Naive B cell (primary cell): ENCODE measurements at places on chromosomes 6 and 20.

- DNase-seq = no peak
Measured at GRCh38 chr6:33746036-33746600, 587 bp downstream of the IP6K3 start.

GRCh38 chr6:152099446-152100182 lies 292.1 kb downstream of the ESR1 start:
- DNase-seq = no peak

DNA sequence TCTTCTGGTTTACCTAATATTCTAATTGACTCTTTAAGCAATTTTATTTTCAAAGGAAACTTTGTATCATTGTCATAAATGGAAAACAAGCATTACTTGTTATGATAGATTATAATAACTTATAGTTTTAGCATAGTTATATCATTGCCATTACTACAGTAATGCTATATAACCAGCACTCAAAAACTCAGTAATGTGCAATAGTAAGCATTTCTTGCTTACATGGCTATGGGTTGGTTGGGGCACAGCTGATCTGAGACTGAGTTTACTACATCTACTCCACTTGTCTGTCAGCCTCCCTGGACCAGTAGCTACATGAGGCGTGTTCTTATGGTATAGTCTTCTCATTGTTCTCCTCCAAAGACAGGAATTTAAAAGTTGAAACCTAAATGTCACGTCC lies 1085.6 kb upstream of the FLRT3 start:
- DNase-seq = no peak

GRCh38 chr6:290111-290922 lies 2.0 kb upstream of the DUSP22 start:
- DNase-seq = peak; percentile 47

GRCh38 chr6:169165561-169166300 lies 87.9 kb downstream of the THBS2 start:
- no peak for DNase-seq

- no peak for DNase-seq
Measured at GRCh38 chr20:49529470-49529869, 38.5 kb downstream of the PTGIS start.

DNA sequence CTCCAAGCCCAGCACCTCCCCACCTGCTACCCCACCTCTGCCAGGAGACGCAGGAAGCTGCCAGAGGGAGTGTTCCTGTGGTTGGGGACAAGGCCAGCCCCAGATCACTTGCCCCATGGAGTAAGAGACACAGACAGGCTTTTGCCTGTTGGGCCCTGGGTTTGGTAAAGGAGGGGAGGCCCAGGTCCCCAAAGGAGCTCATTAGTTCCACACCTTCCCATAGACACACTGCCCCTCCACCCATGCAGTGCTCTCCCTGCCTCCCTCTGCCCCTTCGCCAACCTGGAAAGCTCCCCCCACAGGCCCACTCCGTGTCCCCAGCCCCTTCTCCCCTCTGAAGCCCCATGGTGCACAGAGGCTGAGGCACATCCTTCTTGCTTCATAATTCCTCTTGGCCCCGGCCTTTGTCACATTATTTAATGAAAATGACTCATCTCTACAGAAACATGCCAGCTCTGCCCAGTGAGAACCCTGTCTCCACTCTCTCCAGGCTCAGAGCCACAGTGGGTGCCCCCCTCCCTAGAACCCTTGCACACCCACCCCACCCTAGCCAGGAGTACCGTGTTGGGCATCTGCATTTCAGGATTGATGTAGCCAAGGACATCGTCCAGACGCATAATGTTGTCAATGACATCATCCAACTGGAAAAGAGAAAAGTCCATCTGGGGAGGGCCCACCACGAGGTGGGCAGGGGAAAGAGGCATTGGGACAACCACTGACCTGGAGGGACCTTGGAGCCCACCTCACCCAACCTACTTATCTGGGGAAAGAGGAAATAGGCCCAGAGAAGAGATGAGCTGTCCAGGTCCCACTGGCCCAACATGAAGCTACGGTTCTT lies 46.0 kb downstream of the TFEB start:
- DNase-seq = no peak

GRCh38 chr6:48744948-48745347 lies 634.0 kb upstream of the PTCHD4 start:
- DNase-seq = no peak

DNA sequence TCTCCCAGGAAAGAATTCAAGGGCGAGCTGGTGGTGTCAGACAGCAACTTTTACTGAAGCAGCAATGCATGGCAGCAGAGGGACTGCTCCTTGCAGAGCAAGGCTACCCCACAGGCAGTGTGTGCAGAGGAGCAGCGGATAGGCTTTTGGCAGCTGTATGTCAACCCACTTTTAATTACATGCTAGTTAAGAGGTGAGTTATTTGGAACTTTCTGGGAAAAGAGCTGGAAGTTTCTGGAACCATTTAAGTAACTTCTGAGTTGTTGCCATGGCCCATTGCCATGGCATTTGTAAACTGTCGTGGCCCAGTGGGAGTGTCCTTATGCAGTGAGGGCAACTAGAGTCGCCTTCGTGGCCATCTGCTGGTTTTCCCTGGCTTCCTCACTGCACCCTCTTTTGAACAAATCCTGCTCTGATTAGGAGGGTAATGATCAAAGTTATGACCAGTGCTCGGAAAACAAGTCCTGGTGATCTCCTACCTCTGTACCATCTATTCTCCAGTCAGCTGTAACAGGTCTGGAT lies 34.0 kb downstream of the BPIFB4 start:
- DNase-seq = no peak

- DNase-seq = no peak
Measured at GRCh38 chr6:40426346-40427066, 160.7 kb downstream of the LRFN2 start.

DNA sequence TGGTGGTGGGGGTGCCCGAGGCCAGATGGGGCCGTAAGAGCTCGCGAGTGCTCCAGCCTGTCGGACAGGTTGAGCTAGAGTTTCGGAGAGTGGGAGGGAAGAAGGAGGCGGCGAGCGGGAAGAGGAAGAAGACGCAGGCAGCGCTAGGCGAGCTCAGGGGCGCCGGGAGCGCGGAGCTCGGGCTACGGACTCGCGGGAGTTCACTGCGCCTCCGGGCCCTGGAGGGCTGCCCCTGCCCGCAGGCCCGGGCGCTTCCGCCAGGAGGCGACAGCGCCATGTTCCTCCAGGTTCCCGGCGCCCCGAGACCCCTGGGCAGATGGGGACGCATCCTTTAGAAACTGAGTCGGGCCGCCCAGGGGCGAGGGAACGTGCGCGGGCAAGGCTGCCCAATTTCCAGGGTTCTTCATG lies 984 bp downstream of the TFAP2C start:
- DNase-seq = no peak

DNA sequence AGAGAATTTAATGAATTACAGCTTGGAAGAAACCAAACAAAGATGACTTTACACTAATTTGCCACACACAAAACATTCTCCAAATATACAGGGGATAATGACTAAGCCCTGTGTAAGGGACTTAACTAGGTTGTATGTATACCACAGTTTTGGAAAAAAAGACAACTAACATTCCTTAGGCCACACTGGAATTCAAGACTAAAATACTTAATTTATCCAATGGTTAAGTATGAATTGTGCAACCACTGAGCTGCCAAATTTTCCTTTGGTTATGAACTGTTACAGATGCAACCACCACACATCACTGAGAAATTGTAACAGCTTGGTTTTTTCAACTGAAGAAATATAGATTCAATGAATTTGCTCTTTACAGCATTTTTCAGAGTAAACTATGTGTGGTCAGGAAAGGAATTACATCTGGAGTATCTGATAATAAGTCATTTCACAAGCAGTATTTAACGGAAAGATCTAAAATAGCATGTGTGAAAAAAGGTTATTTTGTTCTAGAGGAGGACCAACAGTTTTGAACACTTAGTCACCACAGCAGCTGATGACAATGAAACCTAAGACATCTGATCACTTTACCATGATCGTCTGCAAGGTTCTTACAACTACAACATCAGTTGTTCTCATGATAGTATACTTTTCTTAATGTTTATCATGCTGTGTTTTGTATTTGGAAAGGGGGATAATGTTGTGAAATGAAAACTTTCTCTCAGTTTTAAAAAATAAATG lies 318.8 kb downstream of the BCKDHB start:
- no peak for DNase-seq

DNA sequence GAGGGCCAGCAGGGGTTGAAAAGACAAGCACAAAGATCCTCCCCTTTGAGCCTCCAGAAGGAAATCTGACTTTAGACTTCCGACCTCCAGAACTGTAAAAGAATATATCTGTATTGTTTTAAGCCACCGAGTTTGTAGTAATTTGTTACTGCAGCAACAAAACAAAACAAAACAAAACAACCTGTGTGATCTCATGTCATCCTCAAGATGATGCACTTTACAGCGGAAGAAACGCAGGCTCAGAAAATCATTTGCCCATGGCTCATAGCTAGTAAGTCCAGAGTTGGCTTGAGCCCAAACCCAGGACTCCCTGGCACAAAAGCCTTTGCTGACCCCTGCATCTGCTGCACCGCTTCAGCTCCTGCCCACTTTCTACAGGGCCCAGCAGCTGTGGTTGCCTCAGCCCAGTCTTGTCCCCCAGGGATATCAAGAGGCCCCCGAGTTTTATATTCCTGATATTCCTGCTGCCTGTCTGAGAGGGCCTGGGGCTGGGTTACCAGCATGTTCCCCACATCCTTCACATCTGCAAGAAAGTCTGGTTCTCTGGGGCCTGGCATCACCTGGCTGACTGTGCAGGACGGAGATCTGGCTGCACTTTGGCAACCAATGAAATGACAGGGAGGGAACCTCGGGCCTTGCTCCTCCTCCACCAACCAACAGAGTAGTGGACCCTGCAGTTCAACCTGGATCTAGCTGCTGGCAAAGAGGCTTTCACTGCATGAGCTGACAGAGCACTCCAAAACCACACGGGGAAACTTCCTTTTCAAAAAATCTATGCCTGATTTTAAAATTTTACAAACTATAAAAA lies 56.9 kb downstream of the JPH2 start:
- no peak for DNase-seq

DNA sequence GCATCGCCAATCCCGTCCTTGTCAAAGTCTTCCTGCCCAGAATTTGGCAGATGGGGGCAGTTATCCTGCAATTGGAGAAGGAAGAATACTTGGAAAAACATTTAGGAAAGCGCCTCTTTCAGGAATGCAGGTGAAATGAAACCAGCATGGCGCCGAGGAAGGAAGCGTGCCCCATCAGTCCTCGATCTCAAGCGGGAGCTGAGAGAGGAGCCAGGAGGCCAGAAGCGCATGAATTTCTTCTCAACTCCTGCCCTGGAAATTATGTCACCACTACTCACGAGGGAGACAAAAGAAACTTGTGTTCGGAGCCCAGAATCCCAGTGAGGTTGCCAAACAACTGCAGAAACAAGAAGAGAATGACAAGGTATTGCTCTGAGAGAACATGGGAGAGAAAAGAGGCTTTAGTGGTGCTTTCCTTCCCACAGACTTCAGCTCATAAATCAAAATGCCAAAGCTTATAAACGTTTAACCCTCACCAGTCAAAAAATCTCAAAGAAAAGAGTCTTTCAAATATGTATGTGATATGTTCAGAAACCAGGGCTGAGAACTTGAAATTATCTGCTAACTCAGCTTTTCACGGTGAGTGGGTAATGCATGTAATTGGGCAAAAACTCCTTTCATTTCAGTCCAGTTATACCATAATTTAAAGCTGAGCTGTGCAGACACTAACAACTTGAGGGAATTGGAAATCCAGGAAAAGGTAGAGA lies 23.9 kb downstream of the THBS2 start:
- no peak for DNase-seq

DNA sequence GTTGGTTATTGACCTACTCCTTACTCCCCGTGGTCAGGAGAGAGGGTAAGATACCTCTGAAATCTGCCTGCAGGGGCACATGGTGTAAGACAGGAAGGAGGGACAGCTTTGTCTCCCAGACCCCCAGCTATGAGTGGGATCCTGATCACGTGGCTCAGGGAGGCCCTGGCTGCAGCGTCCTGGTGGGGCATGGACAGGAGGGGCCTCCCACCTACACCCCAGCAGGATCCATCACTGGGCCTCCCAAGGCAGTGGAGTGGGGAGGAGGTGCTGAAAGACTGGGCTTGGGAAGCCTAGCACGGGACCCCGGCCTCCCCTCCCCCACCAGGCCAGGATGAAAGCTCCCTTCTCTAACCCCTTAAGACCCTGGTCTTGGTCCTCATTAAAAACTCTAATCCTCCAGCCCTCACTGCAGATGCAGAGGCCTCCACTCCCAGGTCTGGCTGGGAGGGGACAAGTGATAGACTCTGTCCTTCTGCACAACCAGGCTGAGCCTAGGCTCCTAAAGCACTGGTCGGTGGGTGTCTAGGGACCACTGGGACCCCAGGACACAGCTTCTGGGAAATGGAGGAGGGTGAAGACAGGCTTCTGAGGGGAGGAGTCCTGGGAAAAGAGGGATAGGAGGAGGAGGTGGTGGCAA lies 29.6 kb upstream of the VEGFA start:
- DNase-seq = no peak

DNA sequence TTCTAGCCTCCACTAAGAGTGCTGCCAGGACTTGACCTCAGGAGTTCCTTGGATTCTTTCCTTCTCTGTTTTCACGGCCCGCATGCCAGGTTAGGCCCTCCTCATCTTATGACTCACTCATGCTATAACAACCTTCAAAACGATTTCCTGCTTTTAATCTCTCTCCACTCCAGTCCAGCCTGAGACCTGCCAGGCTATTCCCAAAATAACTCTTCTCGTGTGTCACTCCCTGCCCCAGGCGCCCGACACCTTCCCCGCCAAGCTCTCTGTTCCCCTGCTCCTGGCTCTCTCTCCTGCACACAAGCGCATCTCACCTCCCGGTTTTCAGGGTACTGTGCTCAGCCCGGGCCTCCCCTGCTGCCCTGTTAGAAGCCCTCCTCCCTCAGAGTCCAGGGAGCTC lies 64.1 kb upstream of the RPS6KA2 start:
- no peak for DNase-seq

DNA sequence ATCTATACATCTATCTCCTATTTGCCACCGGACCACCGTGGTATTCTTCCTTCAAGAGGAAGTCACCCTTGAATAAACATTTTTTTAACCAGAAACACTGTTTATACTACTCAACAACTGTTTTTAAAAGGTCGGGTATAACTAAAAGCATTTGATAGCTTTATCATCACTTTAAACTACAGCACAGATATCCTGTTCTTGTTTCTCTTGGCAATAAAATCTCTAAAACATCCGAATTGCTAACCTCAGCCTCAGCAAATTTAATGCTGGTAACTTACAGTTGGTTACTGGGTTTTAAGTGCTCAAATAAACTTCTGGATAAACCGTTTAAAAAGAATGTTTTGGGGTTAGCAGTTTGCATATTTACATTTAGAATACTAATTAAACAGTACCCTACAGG lies 20.4 kb downstream of the ZUP1 start:
- DNase-seq = no peak

DNA sequence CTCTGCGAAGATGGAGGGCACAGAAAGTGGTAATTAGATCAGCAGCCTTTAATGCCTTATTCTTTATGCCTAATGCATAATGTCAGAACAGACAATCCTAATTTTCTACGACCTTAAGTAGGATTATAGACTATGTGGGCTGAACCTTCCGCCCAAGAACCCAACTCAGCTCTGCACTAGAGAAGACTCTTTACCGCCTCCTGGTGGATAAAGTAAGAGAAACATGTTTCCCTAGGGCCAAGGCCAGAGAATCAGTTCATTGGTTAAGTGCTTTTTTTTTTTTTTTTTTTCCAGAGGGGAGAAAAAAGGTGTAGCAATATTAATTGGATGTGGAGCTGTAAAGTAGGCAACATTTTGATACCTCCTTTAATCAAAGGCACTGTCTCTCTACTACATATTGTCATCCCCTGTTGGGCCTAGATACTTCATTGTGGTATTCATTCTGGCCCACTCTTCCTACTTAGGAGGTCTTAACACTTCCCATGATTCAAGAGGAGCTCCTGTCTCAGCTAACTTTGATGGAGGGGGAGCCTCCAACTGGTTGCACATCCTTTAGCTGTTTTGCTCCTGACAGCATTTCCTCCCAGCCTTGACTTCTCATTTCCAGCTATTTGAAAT lies 124.9 kb upstream of the NRN1 start:
- peak; percentile 2 for DNase-seq
